ENCODE measurements at places on chromosomes 4 and X.
A peak's percentile ranks its signal among the peaks of the same experiment; 100 is the strongest.

DNA sequence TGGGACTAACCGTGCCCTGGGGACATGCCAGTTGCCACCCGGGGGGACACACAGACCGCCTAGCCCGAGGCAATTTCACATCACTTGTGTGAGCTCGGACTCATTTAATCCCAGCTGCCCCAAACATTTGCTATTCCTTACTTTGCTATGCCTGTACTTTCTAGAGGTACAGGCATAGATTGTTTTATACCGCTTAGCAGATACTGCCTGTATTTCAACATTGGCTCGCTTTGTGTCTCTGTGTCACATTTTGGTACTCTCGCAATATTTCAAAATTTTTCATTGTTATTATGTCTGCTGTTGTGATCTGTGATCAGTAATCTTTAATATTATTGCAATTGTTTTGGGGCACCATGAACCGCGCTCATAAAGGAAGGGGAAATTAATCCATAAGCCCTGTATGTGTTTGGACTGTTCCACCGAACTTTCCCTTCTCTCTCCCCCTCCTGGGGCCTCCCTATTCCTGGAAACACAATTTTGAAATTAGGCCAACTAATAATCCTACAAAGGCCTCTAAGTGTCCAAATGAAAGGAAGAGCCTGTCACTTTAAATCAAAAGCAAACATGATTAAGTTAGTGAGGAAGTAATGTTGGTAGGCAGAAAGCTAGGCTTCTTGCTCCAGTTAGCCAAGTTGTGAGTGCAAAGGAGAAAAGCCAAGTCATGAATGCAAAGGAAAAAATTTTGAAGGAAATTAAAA, 568 bp upstream of the CASP6 start:
- DNase-seq, result no peak

- no peak for DNase-seq
Observed at GRCh38 chr4:172794307-172794703, 374.3 kb upstream of the GALNT7 start.

- DNase-seq, result no peak
Observed at GRCh38 chr4:54708339-54709279, 50.9 kb downstream of the KIT start.

GRCh38 chr4:139898293-139898692, 232.7 kb downstream of the MGST2 start:
- DNase-seq, result no peak

DNA sequence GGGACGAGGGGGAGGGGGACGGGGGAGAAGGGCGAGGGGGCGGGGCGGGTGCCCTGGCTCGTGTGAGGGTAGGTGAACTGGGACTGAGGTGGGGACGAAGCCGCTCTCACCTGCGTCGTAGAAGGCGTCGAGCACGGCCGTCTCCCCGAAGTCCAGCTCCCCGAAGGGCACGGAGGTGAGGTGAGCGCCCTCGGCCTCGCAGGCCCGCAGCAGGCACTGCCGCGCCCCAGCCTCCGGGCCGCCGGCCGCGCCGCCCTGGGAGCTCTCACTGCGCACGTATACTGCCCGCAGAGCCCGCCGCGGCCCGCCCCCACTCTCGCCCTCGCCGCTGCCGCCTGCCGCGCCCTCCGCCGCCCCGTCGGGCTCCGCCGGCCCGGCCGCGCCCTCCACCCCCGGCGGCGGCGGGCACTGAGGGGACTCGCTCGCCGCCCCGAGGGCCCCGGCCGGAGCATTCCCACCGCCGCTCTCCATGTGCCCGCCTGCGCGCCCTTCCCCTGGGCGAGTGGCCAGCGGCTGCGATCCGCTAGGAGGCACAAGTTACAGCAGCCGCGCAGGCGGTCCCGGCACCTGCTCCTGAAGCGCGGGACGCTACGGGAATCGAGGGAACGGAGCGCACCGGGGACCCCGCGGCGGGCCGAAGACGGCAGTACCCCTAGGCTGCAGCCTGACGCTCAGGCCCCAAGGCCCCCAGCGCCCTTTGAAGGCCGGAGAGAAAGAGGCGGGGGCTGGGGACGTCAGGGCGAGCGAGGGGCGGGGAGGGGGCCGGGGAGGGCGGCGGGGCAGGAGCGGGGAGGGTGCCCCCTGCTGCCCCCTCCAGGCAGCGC, at the start of gene MAP3K15:
TSS of gene MAP3K15 (minus strand) at position 718 of the 824 bp plus-strand sequence. CDS start at position 471, 247 bp downstream.
- no peak for DNase-seq

DNA sequence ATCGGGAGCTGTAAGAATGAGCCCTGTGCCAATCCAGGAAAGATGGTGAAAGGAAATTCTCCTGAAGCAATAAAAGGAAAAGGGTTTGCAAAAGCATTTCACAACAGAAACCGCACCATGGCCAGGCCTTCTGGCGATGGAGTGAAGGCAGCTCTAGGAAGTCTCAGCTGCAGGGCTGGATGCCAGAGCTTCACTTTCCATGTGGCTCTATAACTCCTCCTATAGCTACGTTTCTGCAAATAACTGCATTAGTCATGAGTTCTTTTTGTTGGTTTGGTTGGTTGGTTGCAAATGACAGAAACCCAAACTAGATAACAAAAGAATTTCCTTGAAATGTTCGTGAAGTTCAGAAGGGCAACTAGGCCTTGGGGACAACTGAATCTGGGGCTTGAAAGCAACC, 84.6 kb downstream of the RELL1 start:
- DNase-seq, result no peak

GRCh38 chr4:137819964-137820383, 287.7 kb upstream of the PCDH18 start:
- peak; percentile 8 for DNase-seq

- no peak for DNase-seq
Observed at GRCh38 chr4:98482847-98483806, 175.3 kb downstream of the TSPAN5 start.

DNA sequence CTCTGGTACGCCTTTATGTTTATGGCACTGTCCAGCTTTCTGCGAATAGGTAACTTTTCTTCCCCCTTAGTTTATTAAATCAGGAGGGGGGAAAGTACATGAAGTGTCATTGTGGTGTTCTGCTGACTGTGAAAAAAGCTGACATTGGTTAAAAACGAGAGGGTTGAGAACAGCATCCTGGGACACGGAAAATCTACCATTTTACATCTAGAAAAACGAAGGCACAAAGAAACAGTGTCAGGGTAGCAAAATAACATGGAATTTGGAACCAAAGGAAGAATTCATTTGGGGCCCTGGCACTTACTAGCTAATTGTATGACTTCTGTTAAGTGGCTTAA, 1.2 kb upstream of the AMOT start:
- no peak for DNase-seq
